ENCODE measurements at places on chromosomes 3 and 15. TPM values are rescaled to one million over a fixed set of nuclear protein-coding genes. Genes with fewer than 3 reads are reported as not detected.

The MUC20 gene
- 0.17 TPM for total RNA-seq

The ZNF770 gene
- 10.3 TPM for total RNA-seq

The SCN5A gene
- not detected for total RNA-seq

The PIK3CB gene
- 26.0 TPM for total RNA-seq

The SLC24A5 gene
- total RNA-seq: not detected

The GPR27 gene
- 12.1 TPM for total RNA-seq

The TAGLN3 gene
- total RNA-seq: 1.2 TPM

The ZPLD1 gene
- not detected for total RNA-seq

The PLSCR5 gene
- total RNA-seq: not detected

The PCYT1A gene
- 43.5 TPM for total RNA-seq

The FBXL22 gene
- total RNA-seq: not detected

The ZNF774 gene
- 3.7 TPM for total RNA-seq

The ISL2 gene
- total RNA-seq: 8.1 TPM

The SEMA6D gene
- not detected for total RNA-seq

The CFAP92 gene
- total RNA-seq: not detected

The KCTD6 gene
- 3.5 TPM for total RNA-seq

The WNT7A gene
- total RNA-seq: 0.03 TPM

The TERC gene
- 246 TPM for total RNA-seq

The GOLGA6L24 gene
- total RNA-seq: not detected

The PATL2 gene
- total RNA-seq: not detected

The GLDN gene
- total RNA-seq: not detected

The ZNF660 gene
- total RNA-seq: not detected

The ROBO1 gene
- 0.46 TPM for total RNA-seq

The CHRNA3 gene
- not detected for total RNA-seq

The MCF2L2 gene
- total RNA-seq: not detected

The REC114 gene
- total RNA-seq: not detected

The KNG1 gene
- not detected for total RNA-seq

The FMN1 gene
- total RNA-seq: 1.4 TPM

The BCL2A1 gene
- total RNA-seq: not detected

The ALCAM gene
- 46.9 TPM for total RNA-seq

The ADAMTS9 gene
- 9.1 TPM for total RNA-seq

The SLC9C1 gene
- not detected for total RNA-seq

The GPR160 gene
- total RNA-seq: 105 TPM

The ETV5 gene
- total RNA-seq: 49.8 TPM

The CRTAP gene
- total RNA-seq: 239 TPM

The ABHD17C gene
- total RNA-seq: 7.5 TPM

The LRRN1 gene
- total RNA-seq: not detected

The LSG1 gene
- total RNA-seq: 39.6 TPM

The GHRL gene
- not detected for total RNA-seq

The FILIP1L gene
- not detected for total RNA-seq

The SEMA3G gene
- total RNA-seq: 0.17 TPM

Data from Caki2 (cell line).